ENCODE measurements at places on chromosomes 1 and 21.

DNA sequence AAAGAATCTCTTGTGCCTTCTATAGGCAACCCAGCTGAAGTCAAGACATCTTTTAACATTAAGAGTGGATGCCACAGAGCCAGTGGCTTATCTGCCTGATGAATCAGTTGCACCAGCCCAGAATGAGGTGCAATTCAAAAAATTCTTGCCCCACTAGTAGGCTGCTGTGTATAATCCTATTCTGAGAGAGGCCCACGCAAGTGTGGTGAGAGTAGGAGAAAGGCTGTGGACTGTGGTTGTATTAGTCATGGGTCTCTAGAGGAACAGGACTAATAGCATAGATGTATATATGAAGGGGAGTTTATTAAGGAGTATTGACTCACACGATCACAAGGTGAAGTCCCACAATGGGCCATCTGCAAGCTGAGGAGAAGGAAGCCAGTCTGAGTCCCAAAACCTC is 216.4 kb downstream of the LTN1 start:
- DNase-seq = no peak

- DNase-seq = no peak
Observed at GRCh38 chr1:107181253-107181969, 40.6 kb downstream of the NTNG1 start.

- no peak for DNase-seq
Observed at GRCh38 chr1:39410915-39411436, 80.5 kb upstream of the BMP8A start.

DNA sequence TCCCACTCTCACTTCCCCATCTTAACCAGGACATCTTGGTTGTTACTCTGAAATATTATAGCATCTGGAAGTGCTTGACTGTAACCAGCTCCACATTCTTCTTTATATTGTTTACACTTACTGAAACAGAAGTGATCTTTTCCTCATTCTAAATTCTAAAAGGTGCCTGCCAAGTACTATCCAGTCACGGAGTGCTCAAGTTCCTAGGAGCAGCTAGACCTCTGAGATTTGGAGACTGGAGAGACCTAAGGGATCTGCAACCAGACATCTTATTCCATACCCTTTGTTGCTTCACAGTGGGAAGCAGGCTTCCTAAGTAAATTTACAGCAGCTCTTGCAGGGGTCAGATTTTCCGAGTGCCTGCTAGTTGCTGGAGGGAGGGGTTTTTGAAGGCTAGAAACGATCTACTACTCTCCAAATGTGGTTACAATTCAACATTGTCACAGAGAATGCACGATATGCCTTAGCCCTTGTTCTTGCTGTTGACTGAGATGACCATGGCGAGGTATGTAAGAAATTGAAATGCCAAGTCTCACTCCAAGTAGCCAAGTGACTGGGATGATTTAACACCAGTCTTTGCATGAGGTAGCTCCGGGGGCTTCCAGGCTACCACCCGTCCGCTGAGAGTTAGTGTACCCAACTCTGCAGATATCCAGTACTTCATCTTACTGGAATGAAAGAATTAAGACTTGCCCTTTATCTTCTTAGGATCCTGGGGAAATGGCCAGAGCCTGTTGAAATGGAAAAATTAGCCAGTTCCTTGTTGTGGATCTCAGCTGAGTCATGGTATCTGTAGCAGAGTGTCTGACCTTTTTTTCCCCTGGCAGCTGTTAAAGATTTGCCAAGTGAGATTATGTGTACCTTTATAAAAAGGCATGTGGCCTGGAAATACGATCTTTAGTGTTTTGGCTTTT is 150.8 kb downstream of the MAST2 start:
- DNase-seq = no peak

- no peak for DNase-seq
Observed at GRCh38 chr1:10673109-10673711, 123.2 kb downstream of the CASZ1 start.
